ENCODE measurements at places on chromosomes 2 and 18. TPM values are rescaled to one million over a fixed set of nuclear protein-coding genes. Genes with fewer than 3 reads are reported as not detected.
A peak's percentile ranks its signal among the peaks of the same experiment; 100 is the strongest.

SPP2 gene
- not detected for polyA plus RNA-seq

ARHGEF33 gene
- polyA plus RNA-seq = 1.6 TPM

SLC5A7 gene
- polyA plus RNA-seq = 0.38 TPM

OR6B2 gene
- not detected for polyA plus RNA-seq

UGT1A8 gene
- polyA plus RNA-seq = not detected

ASTL gene
- polyA plus RNA-seq = not detected

ARHGAP15 gene
- polyA plus RNA-seq = 7.6 TPM

PARD6G gene
- 4.4 TPM for polyA plus RNA-seq

FIGN gene
- 1.9 TPM for polyA plus RNA-seq

ERMN gene
- 0.28 TPM for polyA plus RNA-seq

SPATA3 gene
- polyA plus RNA-seq = not detected

LGALSL gene
- polyA plus RNA-seq = 23.7 TPM

ZNF521 gene
- 43.4 TPM for polyA plus RNA-seq

ACOXL gene
- 0.53 TPM for polyA plus RNA-seq

NMUR1 gene
- 0.49 TPM for polyA plus RNA-seq

IL37 gene
- polyA plus RNA-seq = not detected

MC5R gene
- polyA plus RNA-seq = 1.3 TPM

- DNase-seq = no peak
Measured at GRCh38 chr2:105697781-105698449, 46.8 kb upstream of the NCK2 start.

GRCh38 chr2:239271882-239272281 lies 128.9 kb downstream of the HDAC4 start:
- peak; percentile 56 for DNase-seq

DNA sequence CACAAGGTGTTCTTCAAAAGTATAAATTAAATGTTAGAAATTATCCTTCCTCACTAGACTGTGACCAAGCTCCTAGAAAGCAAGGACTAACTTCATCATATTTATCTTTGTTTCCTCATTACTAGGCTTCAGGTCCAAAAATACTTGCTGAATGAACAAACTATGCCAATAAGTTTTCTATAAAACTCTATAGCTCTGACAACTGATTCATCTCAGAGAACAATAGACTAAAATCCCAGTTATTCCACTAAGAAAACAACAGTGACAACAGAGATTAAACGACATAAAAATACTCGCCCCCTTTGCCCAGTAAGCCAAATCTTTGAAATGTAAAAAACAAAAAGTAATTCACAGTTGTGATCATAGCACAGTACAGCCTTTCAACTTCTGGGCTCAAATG lies 13.6 kb downstream of the TLK1 start:
- DNase-seq = no peak

DNA sequence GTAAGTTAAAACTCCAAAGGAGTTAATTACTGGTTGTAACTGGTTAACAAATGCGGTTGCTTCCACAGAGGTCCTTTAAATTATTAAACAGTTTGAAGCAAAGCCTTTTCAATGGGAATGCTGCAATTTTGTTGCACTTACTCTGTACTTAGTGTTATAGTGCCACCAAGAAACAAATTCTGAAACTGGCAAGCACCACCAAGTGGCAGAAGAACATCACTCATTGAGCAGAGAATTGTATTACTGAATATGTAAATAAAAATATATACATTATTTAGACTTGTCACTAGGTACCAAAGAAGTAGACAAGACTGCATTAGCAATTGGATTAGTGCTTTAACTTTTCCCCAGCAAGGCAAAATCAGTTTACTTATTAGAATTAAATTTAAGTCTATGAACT lies 2.6 kb upstream of the TMEFF2 start:
- DNase-seq = no peak

DNA sequence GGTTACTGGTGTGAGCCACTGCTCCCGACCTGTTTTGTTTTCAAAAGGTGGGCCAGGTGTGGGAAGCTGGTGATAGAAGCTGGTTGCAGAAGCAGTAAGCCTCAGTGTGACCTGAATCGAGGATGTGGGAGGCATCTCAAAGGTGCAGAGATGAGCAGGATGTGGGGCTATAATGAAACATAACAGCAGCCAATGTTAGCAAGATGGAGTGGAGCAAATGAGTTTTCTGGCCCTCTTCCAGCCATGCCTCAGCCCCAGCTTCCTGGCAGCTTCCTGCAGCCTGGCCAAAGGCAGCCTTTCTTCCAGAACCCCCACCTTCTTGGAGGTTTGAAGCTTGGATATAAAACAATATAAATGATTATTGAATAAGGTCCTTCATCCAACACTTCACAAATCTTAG lies 184.8 kb downstream of the NCK2 start:
- DNase-seq = peak; percentile 17

- no peak for DNase-seq
Measured at GRCh38 chr2:241788135-241788534, 11.5 kb downstream of the GAL3ST2 start.

- no peak for DNase-seq
Measured at GRCh38 chr2:207337234-207338219, 171.8 kb upstream of the KLF7 start.

DNA sequence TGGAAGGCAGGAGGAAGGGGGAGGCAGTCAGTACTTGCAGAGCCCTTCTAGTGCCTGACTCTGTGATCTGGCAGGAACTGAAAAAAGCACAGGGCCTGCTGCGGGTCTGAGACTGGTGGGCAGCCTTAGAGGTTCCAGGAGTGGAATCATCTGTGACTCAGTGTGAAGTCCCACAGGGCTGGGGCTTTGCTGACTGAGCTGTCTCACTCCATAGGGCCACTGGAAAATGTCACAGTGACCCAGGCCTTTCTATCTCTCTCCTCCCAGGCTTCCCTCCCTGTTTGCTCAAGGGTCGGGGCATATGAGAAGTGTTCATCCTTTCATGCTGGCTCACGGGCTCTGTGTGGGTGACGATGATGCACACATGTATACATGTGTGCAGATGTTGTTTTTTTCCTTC lies 47.1 kb upstream of the ZFP36L2 start:
- DNase-seq = no peak

DNA sequence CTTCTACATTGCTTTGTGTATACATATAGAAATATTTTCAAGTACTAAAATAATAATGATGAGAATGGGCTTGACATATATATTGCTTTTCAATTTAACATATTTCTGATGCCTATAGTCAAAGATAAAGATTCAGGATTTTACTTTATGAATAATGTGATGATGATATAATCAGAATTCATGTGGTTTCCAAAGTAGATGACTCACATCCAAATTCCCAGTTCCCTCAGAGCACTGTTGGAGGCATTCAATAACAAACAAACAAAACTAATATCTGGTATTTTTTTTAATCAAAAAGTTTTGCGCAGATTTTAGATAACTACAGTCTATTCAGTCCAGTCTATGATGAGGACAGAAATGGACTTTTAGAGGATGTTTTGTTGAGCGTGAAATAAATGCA lies 2094.5 kb upstream of the CELF4 start:
- no peak for DNase-seq

GRCh38 chr2:216392945-216393840 lies 19.1 kb upstream of the SMARCAL1 start:
- no peak for DNase-seq

DNA sequence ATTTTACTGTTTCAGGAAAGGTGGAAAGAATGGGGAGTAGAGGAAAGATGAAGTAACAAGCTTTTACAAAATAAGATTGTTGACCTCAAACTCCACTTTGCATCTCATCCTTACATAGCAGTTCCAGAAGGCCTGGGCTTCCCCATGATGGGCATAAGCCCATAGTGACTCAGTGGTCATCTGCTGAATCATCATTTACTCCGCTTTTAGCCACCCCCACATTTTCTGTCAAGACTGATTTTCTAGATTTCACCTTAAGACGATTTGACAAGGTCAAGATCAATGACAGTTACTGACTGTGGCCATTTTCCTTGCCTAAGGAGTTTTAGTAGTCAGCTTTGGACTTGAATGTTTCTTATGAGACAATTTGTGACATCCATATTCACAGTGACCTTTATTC lies 49.4 kb downstream of the PLEKHM3 start:
- no peak for DNase-seq

DNA sequence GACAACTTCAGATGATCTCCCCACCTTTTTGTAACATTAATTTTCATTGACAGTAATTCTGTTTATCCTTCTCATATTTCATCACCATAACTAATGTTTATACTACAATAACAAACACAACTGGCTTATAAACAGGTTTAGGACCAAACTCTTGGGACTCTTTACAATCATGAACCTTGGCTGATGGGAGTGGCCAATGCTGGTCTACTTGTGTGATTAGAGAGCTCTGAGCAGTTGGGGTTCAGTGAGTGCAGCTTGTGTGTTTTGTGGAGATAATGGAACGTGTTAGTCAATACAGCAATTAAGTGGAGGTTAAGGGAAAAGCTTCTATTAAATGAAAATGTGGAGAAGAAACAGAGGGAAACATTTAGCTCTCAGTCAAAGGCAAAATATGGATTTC lies 207.1 kb downstream of the SPAG16 start:
- no peak for DNase-seq

- no peak for DNase-seq
Measured at GRCh38 chr2:9335322-9335832, 88.0 kb downstream of the ITGB1BP1 start.

DNA sequence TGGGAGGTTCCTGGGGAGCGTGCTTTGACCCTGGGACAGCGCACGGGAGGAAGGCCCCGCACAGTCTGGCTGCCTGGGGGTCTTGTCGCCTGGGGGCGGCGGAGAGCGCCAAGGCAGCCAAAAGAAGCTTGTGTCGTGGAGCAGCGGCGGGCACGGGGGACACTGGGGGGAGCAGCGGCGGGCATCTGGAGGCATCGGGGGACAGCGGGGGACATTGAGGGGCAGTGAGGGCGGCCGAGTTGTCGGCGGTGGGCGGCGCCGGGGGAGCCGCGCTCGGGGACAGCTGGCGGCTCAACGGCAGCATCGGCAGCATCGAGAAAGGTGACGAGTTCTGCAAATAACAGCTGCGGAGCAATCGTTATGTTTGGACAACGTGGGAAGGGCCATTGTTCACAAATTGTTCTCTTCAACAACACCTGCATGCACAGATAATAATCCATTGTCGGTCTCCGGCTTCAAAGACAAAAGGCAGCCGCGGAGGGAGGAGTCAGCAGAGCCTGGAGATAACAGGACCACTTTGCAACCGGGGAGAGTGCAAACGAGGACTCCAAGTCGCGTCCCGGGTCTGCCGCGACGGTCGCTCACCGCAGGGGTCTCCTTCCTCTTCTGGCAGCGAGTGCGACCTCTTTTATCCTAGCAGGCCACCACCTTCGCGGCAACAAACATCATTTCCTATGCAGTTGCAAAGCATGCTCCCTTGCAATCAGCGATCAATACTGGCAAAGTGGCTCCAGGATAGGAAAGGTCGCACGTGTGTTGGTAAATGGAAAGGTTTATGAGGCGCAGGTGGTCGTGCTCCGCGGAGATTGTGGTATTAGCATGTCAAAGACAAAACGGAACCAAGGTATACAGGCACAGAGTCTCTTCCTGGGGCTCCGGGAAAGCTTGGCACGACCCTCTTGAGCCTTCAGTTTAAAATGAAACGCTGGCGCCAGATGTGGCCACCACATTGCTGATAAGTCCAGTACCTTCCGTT lies 132.3 kb upstream of the DLX2 start:
- no peak for DNase-seq

DNA sequence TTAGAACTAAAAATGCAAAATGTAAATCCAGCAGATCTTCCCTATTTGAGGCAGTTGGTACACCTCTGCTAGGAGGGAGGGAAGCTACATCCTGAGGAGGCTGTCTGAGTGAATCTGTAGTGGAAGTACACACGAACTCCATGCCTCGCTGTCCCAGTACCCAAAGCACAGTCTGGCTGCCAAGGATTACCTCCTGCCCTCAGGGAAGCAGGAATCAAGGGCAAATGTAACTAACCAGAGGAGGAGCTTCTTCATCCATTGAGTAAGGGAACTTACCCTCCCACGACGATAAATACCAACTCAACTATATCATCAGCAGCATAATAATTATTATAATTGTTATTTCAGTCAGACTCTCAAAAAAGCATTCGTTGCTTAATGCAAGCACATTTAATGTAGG lies 2.1 kb downstream of the DHRS9 start:
- DNase-seq = no peak

DNA sequence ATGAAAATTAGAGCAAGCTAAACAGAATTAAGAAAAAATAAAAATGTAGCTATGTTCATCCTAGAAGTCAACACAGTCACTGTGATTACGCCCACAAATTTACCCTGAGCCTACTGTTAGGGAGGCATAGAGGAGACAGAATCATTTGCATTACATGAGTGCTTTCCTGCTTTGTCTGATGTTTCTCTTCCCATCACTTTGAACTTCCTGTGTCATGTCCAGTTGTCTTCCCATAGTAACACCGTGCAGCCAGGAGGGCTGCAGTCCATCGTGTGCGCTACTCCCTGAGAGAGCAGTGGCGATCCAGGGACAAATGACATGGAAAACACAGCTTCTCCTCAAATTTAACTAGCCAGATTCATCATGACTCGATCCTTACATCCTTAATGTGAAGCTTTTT lies 149.8 kb upstream of the DAPL1 start:
- DNase-seq = no peak

DNA sequence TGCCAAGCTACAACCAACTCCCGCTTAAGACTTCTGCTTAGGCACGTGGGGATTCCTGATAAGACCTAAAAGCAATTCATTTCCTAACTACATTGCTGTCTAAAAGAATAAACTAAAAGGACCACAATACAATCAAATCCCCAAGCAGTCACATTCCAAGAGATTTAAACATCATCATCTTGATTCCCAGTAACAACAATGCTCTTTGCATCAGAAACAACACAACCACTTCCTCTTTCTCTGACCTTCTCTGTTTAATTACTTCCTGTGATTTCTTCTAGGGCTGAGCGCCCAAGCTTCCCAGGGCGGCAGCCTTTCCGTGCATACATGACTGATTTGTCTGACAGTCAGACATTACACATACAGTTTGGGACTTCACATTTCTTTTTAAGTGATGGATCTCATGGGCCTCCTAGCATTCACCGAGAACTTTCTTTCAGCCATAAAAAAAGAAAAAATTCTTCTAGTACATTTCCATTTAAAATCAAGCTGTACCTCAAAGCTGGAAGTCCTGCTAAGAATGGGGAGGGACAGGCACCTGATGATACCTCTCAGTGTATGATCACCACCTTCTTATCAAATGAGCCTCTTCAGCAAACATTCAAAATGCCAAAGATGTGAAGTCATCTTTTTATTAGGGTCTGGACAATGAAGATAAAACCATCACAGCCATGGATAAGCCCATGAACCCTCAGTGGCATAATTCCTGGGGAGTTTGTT lies 11.5 kb downstream of the SPRED2 start:
- DNase-seq = peak; percentile 33

GRCh38 chr2:237695201-237695780 lies 67.9 kb downstream of the LRRFIP1 start:
- DNase-seq = no peak

GRCh38 chr2:95342556-95343320 lies 45.6 kb downstream of the KCNIP3 start:
- DNase-seq = no peak

- no peak for DNase-seq
Measured at GRCh38 chr18:33706391-33706790, 128.4 kb downstream of the ASXL3 start.

GRCh38 chr2:240245706-240246105 lies 105.2 kb upstream of the OTOS start:
- no peak for DNase-seq

- DNase-seq = no peak
Measured at GRCh38 chr2:56583796-56584315, 400.1 kb downstream of the CCDC85A start.
